ENCODE measurements at places on chromosomes 3 and 15. TPM values are rescaled to one million over a fixed set of nuclear protein-coding genes. Genes with fewer than 3 reads are reported as not detected.

DNA sequence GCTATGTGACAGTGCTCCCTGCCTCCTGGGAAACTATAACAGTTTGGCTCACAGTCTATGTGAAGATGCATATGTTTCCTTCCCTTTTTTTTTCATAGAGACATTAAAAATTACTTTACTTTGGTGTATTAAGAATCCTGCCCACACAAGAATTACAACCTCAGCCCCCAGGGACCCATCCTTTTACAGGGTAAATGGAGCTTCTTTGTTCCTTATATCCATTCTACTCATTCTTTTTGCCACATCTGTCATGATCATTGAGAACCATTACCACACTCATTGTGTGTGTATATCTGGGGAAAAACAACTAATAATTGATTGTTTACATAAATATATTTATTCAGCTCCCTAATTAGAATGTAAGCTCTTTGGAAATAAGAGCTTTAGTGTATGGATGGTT, 157.4 kb downstream of the SSR3 start:
- no peak for DNase-seq

DNA sequence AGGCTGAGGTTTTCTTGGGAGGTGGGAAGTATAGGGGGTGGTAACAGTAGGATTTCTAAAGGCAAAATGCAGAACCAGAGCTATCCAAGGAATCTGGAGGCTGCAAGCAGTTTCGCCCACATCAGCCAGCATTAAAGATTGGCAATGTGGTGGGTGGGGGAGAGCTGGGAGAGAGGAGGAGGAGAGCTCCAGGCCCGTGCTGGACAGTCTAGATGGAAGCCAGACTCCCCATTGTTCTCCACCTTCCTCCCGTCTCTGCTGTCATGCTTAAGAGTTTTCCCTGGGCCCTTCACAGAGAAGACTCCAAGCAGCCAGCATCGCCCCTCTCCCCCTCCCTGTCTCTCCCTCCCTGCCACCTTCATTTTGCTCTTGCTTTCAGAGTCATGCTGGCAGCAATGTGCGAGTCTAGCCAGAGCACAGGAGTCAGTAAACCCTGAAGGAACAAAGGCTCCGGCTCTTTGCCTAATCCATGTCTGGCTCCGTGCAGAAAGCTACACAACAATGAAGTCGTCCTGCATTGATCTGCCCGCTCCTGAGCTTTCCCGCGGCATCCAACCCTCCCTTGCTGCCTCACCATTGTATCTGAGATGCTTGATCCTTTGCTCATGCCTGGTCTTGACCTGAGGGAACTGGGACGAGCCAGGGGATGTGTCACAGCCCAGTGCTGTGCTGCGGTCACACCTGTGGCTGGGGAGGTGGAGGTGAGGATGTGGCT, 282.9 kb downstream of the NTRK3 start:
- DNase-seq: no peak

DNA sequence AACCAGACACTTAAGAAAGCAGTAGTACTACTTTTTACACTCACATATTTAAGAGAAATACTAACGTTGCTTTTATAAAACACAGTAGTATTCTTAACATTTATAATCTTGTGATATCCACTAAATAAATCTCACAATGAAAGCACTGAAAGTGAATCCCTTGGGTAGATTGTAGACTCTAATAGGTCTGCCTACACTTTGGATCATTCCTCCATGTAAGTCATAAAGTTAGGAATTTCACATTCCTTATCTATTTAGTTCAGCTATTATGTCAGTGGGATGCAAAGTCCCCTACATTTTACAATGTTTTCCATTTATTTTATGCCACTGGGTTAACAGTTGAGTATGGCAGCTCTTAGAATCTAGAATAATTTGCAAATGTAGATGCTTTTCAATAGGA, 330.7 kb downstream of the LSAMP start:
- no peak for DNase-seq

DNA sequence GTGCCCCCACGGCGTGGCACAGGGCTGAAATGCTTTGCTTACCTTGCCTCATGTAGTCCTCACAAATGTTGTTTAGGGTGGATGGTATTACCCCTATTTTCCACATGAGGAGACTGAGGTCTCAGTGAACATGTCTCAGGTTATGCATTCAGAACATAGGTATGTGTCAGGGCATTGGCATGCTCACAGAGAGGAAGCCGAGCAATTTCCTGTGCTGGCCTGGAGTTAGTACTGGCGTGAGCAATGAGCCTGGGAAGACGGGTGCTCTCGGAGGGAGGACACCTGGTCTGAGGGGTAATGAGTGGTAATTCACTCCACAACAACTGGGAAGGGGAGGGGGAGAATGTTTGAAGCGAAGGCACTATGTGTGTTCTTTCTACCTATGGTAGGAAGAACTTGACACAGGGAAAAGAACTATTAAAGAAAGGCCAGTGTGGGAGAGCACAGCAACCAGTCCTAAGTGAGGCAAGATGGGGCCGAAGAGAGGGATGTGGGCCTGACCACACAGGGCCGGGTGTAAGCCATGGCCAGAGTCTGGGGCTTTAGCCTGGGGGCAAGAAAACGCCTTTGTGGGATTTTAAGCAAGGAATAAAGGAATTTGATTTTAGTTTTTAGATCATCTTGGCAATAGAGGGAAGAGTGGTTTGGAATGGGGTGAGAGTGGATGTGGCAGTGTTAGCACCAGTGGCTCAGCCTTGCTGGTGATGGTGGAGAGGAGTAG, 4.9 kb upstream of the FAM131A start:
- DNase-seq: peak; percentile 96

DNA sequence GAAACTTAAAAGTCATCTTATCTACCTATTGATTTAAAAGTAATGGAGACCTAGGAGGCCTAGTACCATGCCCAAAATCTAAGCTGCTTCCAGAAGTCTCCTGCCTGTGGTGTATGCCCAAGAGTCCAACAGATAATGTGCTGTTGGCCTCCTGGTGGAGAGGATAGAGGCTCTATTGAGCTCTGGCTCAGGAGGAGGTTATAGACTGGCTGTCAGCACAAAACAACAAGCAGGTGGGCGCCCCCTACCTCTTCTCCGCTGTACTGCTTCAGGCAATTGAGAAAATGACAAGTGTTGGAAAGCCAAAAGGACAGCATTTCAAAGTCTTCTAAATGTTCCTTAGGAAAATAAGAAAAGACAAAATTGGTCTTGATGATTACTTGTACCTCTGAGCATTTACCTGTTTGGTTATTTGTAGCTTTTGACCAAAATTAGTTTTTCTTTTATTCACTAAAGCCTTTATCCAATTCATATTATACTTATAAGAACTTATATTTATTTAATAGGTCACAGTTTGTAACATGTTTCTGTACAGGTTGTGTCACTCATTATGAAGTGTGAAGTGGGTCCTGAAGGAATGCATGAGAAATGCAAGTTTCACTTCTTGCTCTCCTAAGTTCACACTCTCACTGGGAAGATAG, 17.2 kb upstream of the GNB5 start:
- DNase-seq: peak; percentile 73

- DNase-seq: no peak
These were observed 9.3 kb downstream of the GXYLT2 start for GRCh38 chr3:72896996-72897757.

Gene THSD4
- 25.4 TPM for total RNA-seq

Gene GPR62
- 0.15 TPM for total RNA-seq
